ENCODE measurements at places on chromosomes 2 and 18. TPM values are rescaled to one million over a fixed set of nuclear protein-coding genes. Genes with fewer than 3 reads are reported as not detected.

CTNNA2 gene
- total RNA-seq = 0.12 TPM

PMAIP1 gene
- total RNA-seq = 1.3 TPM

VAPA gene
- 221 TPM for total RNA-seq

C2orf76 gene
- 14.0 TPM for total RNA-seq

ALK gene
- 0.13 TPM for total RNA-seq

CYRIA gene
- 12.8 TPM for total RNA-seq

SOWAHC gene
- 12.0 TPM for total RNA-seq

POTEE gene
- 0.33 TPM for total RNA-seq

INHBB gene
- total RNA-seq = 21.9 TPM

CHRND gene
- not detected for total RNA-seq

DSC2 gene
- total RNA-seq = 6.8 TPM

Measured in aorta (tissue), 5 donors.